Stimulated activated CD4-positive, alpha-beta T cell treated with anti-CD3 and anti-CD28 coated beads, TNF-alpha, amount 100 ng/mL, for 1 hour (primary cell): ENCODE measurements at places on chromosomes 6 and 20.

GRCh38 chr20:9253006-9253539 lies 184.2 kb downstream of the PLCB4 start:
- no peak for DNase-seq

- no peak for DNase-seq
Observed at GRCh38 chr6:7173843-7174503, 66.2 kb downstream of the RREB1 start.

DNA sequence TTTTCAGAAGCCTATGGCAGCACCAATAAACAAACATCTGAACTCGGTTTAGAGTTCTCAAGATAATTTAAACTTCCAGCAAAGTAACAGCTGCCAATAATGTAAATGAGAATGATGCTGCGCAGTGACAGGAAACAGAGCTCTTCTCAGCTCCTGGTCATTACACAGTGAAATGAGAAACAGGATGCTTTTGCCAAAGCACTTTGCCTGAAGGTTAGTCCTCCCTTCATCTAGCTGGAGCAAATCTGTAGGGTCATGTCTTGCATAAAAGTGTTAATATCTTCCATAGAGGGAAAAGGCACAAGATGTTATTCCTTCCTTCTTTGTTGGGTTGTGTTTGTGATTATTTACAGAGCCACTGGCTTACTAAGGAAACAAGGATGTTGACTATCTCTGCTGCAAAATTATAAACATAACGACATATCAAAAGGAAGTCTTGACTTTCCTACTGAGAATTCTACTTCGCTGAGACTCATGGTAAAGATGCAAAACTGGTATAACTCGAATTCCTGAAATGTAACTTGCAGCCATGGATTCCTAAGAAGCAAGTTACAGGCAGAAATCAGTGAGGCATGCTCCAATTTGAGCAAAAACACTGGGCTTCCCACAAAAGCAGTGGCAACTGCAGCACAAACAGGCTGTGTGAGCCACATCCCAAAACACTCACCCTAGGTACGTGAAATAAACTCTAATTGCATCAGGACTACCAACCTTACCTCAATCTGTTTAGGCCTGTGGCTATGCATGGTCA lies 102.5 kb upstream of the BEND6 start:
- no peak for DNase-seq

DNA sequence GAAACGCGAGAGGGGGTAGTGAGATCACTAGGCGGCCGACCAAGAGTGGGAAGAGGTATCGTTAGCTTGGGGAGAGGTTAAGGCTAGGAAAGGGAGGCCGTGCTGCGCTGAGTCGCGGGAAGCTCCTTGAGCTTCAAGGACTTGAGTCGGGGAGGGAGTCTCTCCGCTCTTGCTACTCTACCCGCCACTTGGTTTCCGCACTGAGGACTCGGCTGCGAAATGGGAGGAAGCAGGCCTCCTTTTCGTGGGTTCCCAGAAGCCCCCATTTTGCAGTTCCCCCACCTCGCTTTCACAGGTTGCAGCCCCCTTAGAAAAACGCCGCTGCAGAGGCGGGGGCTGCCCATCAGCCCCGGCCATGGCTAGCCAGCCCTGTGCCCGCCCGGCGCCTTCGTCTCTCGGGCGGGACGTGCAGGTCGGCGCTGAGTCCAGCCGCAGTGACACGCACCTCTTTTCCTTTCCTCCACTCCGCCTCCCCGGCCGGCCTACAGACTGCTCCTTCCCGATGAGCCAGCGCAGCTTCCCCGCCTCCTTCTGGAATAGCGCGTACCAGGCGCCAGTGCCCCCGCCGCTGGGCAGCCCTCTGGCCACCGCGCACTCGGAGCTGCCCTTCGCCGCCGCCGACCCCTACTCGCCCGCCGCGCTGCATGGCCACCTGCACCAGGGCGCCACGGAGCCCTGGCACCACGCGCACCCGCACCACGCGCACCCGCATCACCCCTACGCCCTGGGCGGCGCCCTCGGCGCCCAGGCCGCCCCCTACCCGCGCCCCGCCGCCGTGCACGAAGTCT lies 4.9 kb downstream of the VGLL2 start:
- no peak for DNase-seq
